ENCODE measurements at places on chromosomes 4 and X.

DNA sequence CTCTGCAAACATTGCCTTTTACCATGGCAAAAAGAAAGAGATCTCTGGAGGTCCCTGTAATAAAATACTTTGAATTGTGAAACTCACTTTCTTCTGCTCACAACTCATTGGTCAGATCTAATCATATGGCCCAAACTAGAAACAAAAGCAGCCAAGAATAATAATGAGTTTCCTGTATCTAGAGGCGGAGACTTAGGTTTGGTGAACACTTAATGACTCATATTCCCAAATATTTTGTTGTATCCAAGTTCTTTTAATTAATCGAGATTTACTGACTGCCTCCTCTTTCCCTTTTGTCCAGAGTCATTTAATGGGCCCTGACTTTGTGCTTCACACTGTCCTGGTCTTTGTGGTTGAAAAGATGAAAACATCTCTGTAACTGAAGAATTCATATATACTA is 190.6 kb downstream of the CCSER1 start:
- DNase-seq, result no peak

GRCh38 chrX:9171841-9172463 is 138.0 kb upstream of the FAM9B start:
- no peak for DNase-seq

DNA sequence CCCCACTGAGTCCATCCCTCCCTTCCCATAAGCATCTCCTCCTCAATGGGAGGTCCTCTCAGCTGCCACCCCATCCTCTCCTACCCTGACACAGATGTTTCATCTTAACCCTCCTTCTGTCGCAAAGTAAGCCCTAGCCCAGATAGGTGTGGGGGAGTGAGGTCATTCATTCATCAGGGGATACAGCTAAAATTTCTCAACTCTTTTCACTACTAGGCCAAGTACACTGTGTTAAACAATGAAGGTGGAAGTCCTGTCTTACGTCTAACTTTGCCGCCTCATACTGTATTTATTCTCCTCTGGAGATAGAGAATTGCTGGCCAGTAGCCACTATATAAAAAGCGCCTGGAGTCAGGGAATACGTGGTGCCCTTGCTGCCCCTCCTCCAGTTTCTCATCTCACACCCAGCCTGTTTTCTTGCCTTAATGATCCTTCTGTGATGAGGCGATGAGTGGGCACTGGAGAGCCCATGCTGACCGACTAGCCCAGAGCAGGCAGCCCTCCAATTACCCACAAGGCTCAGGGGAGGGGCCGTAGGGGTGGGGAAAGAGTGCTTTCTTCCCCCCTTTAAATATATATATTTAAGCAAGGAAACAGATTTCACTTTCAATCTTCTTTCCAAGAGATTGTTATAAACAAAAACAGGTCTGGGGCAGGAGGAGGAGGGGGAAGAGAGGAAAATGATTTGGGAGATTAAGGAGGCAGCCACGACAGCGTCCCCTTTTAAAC is 149.5 kb downstream of the PJA1 start:
- DNase-seq, result no peak

GRCh38 chrX:26822448-26822847 is 606.5 kb downstream of the MAGEB5 start:
- DNase-seq, result no peak

- no peak for DNase-seq
These were observed 66.7 kb upstream of the NDUFC1 start for GRCh38 chr4:139368998-139369397.

DNA sequence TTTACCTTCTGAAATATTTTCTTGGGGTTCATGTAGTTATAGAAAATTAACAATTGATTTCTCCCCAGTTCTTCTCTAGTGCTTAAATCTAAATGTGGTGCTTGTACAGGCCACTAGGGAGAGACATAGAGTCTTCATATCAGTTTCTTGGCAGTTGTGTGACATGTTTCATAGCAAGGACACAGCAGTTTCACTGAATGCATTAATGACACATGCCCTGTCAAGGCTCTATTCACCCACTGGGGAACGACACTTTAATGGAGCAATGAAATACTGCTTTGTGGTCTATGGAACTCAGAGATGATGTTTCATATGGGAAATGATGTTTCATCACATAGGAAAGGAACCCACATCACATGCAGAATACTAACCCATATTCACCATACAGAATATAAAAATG is 2.8 kb downstream of the VEGFC start:
- no peak for DNase-seq

GRCh38 chrX:110955706-110956105 is 140.3 kb upstream of the PAK3 start:
- DNase-seq, result no peak

DNA sequence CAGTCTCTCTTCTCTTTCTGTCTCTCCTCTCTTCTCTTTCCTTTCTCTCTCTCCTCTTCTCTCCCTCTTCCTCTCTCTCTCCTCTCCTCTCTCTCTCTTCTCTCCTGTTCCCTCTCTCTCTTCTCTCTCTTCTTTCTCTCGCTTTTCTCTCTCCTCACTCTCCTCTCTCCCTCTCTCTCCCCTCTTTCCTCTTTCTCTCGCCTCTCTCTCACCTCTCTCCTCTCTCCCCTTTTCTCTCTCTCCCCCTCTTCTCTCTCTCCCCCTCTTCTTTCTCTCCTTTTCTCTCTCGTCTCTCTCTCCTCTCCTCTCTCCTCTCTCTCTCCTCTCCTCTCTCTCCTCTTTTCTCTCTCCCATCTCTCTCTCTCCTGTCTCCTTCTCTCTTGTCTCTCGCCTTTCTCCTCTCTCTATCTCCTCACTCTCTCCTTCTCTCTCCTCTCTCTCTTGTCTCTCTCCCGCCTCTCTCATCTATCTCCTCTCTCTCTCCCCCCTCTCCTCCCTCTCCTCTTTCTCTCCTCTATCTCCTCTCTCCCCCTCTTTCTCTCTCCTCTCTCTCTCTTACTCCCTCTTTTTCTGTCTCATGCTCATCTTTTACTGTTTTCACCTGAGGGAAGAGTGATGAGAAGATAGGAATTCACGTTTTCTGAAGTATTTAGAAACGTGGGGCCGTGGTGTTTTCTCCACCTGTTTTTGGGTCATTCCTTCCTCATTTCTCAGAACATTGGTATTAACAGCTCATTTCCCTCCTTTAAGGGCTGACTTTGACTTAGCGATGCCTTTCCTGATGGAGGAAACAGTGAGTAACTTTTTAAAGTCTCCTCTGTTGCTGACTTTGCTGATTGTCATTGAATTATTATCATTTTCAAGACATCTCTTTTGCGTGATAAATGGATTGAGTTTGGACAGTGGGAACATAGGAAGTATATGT is 80.6 kb upstream of the CD99 start:
- no peak for DNase-seq
